ENCODE measurements at places on chromosomes 3 and 15.

- H3K4me1 ChIP-seq = peaks cover 10% of the 10 kb centered on the region
- no peak for DNase-seq
- no peaks in the 10 kb centered on the region for H3K27me3 ChIP-seq
Measured at GRCh38 chr3:152558386-152558785, 276.5 kb upstream of the P2RY1 start.

- DNase-seq = no peak
- H3K4me1 ChIP-seq = no peaks in the 10 kb centered on the region
- no peak overlapping the region for H3K4me3 ChIP-seq
- no peak overlapping the region for H3K27ac ChIP-seq
- H3K27me3 ChIP-seq = no peaks in the 10 kb centered on the region
Measured at GRCh38 chr3:168383573-168383972, 287.8 kb upstream of the GOLIM4 start.

- no peak for DNase-seq
- H3K27me3 ChIP-seq = no peaks in the 10 kb centered on the region
- H3K4me3 ChIP-seq = no peak overlapping the region
- H3K27ac ChIP-seq = no peak overlapping the region
Measured at GRCh38 chr3:170002231-170002630, 35.6 kb upstream of the GPR160 start.

DNA sequence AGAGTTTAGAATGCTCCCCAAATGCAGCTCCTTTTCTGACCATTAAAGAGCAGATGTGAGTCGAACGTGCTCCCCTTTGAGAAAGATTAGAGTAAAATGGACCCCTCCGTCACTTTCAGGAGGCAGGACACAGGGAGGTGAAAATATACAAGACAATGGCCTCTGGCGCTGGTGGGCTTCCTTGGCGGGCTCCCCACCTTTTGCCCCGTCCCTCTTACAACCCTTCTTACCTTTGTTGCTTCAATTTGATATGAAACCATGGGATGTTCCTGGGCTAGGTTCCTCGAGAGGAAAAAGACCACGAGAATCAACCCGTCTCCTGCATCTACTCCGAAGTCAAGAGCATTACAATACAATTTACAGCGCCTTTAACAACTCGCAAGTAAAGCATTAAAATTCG, 214.2 kb downstream of the MEIS2 start:
- no peak overlapping the region for H3K4me3 ChIP-seq
- H3K36me3 ChIP-seq = no peaks in the 10 kb centered on the region
- DNase-seq = no peak
- H3K4me1 ChIP-seq = peaks cover 1% of the 10 kb centered on the region
- H3K27ac ChIP-seq = no peak overlapping the region
- peaks cover 83% of the 10 kb centered on the region for H3K27me3 ChIP-seq

GRCh38 chr3:8657804-8658305, 13.3 kb upstream of the SSUH2 start:
- H3K4me3 ChIP-seq = no peak overlapping the region
- no peaks in the 10 kb centered on the region for H3K4me1 ChIP-seq
- no peaks in the 10 kb centered on the region for H3K36me3 ChIP-seq

DNA sequence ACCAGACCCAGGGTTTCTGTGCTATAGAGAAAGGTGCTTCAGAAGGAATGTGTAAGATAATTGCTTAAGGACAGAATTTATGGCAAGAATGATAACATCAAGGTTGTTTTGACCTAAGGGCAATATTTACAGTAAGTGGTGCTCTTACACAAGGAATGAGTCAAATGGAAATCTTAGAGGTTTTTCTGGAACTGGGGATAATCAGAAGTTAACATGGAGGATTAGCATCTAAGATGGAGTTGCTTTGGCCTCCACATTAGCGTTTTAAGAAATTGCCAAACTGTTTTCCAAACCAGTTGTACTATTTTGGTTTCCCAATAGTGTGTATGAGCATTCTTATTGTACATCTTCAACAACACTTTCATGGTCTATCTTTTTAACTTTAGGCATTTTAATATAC, 3.1 kb downstream of the WDR93 start:
- no peak overlapping the region for H3K4me3 ChIP-seq
- H3K27me3 ChIP-seq = peaks cover 3% of the 10 kb centered on the region
- peaks cover 17% of the 10 kb centered on the region for H3K4me1 ChIP-seq

DNA sequence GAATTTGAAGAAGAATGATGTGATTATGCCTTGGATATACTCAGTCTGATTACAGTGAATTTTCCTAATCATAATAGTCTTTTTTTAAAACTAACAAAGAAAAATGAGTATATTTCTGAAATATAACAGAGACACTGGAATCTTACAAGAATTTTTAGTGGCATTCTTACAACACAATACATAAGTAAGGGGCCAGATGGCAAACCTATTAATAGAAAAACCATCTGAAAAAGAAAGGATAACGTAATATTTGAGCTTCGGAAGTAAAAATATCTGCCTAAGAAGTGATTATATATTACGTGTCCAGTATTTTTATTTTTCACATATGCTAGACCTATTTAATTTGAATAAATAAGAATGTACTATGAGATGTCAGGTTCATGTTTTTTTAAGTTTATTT, 452.8 kb downstream of the NAALADL2 start:
- no peaks in the 10 kb centered on the region for H3K36me3 ChIP-seq
- no peak overlapping the region for H3K27ac ChIP-seq
- no peaks in the 10 kb centered on the region for H3K27me3 ChIP-seq
- no peak for DNase-seq
- H3K4me1 ChIP-seq = no peaks in the 10 kb centered on the region
